ENCODE measurements at places on chromosomes 16 and 17.

DNA sequence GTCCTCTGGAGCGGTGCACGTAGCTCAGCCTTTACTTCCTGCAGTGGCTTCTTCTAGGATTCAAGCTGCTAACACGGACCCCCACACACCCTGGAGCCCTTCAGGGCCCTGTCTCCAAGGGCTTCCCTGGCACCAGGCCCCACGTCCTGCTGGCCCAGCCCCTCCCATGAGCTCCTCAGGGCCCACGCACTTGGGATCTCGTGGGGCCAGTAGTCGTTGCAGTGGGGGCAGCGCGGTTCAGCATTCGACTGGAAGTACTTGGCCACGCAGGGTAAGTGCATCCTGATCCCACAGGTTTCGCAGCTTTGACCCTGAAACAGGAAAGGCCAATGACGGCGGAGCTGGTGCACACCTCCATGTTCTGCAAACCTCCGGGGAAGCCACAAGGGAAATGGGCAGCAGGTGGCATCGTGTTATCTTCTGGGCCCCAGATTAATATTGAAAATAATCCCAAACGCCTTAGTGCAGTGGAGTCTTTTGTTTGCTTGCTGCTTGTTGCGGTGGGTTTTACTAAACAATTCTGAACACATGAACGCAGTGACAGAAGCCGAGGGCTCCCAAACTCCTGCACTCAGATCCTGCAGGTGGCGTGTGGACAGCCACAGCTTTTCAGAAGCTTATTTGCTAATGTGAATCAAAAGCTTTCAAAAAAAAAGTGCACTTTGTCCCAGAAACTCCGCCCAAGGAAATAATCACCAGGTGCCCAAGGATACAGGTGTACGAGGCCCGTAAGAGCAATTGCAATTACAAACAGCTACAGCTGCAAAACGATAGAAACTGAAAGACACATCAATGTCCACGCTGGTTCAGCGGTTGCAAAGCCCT is 22.4 kb downstream of the KDM8 start:
- no peak for DNase-seq

GRCh38 chr17:944266-944826 is 35.2 kb downstream of the NXN start:
- DNase-seq: no peak

- DNase-seq: no peak
Measured at GRCh38 chr17:601244-601925, 113.3 kb downstream of the VPS53 start.

DNA sequence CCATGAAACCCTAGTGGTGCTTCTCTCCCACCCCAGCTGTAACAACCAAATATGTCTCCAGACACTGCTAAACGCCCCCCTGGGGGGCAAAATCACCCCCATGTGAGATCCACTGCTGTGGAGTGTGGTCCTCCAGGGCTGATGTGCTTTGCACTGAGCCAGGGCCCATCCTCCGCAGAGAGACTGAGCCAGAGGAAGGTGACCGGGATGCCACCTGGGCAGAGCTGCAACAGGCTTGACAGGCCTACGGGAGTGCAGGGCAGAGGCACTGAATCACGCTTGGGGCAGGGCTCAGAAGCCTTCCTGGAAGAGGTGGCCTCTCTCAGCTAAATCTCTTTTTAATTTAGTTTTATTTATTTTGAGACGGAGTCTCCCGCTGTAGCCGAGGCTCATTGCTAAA is 4.4 kb downstream of the GJD3 start:
- DNase-seq: no peak

GRCh38 chr17:10166176-10166935 is 32.0 kb downstream of the GAS7 start:
- no peak for DNase-seq

GRCh38 chr16:80103463-80103862 is 437.3 kb upstream of the DYNLRB2 start:
- no peak for DNase-seq

- no peak for DNase-seq
Measured at GRCh38 chr17:74001145-74001544, 202.3 kb upstream of the RPL38 start.

GRCh38 chr16:88754912-88755744 is 29.9 kb downstream of the PIEZO1 start:
- DNase-seq: no peak

GRCh38 chr16:3182608-3183444 is 5.2 kb upstream of the OR1F1 start:
- DNase-seq: no peak

DNA sequence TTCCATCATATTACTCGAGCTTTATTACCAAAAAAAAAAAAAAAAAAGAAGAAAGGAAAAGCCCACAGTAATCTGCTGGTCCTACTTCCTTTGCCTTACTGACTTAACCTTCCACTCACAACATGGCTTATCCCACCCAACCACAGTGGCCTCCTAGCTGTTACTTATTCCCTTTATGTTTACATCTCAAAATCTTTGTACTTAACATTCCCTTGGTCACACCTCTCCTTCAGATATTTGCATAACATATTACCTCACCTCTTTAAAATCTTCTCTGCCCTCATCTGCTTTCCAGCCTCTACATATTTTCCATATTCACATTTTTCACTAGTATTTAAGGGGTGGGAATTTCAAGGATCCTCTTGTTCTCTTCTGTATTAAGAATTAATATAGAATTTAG is 327.0 kb upstream of the TBX2 start:
- DNase-seq: no peak

- DNase-seq: no peak
Measured at GRCh38 chr16:66263973-66264310, 102.5 kb upstream of the CDH5 start.

DNA sequence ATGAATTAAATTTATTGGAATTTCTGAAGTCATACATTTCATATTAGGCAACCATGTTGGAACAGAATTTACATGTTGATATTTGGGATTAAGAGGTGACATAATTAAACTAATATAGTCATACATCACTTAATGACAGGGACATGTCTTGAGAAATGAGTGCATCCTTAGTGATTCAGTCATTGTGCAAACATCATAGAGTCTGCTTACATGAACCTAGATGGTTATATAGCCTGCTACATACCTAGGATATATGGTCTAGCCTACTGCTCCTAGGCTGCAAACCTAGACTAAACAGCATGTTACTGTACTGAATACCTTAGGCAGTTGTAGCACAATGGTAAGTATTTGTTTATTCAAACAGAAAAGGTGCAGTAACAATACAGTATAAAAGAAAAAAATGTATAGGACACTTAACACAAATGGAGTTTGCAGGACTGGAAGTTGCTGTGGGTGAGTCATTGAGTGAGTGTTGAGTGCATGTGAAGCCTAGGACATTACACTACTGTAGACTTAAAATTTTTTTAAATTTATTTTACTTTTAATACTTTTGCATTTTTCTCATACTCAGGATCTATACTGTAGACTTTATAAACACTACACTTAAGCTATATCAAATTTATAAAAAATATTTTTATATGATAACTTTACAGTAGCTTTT is 85.6 kb downstream of the OMG start:
- no peak for DNase-seq

DNA sequence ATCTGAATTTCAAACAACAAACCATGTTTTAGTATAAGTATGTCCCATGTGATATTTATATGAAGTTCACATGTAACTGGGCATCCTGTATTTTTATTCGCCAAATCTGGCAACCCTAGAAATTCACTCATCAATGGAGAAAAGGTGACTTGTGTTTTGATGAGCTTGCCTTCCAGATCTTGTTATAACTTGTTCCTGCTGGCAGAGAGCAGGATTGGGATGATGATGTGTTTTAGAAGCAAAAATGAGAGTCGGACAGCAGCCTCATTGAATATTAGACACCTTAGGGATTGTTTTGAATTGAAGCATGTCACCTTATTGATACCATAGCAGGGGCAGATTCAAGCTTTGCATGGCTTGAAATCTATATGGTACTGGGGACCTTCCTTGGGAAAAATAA is 85.4 kb upstream of the MED13 start:
- DNase-seq: no peak

DNA sequence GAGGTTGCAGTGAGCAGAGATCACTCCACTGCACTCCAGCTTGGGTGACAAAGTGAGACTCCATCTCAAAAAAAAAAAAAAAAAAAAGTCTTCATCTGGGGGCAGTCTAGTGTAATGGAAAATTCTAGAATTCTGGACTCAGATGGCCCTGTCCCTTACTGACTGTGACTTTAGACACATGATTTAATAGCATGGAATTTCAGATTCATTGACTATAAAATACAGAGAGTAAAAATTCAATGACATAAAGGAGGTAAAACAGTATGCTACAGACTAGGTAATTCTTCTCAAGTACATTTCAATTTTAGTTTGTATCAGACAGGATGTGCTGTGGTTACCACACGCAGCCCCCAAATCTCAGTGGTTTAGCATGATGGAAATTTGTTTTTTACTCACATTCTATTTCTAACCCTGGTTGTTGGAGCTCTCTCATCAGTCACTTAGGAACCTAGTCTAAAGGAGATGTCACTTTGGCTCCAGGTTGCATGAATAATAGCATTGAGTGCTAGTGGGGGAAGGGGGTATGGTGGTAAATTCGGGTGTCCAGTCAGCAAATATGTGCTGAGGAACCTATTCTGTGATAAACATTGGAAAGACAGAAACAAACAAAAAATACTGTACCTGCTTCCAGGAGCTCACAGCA is 444.0 kb downstream of the XYLT1 start:
- DNase-seq: no peak

DNA sequence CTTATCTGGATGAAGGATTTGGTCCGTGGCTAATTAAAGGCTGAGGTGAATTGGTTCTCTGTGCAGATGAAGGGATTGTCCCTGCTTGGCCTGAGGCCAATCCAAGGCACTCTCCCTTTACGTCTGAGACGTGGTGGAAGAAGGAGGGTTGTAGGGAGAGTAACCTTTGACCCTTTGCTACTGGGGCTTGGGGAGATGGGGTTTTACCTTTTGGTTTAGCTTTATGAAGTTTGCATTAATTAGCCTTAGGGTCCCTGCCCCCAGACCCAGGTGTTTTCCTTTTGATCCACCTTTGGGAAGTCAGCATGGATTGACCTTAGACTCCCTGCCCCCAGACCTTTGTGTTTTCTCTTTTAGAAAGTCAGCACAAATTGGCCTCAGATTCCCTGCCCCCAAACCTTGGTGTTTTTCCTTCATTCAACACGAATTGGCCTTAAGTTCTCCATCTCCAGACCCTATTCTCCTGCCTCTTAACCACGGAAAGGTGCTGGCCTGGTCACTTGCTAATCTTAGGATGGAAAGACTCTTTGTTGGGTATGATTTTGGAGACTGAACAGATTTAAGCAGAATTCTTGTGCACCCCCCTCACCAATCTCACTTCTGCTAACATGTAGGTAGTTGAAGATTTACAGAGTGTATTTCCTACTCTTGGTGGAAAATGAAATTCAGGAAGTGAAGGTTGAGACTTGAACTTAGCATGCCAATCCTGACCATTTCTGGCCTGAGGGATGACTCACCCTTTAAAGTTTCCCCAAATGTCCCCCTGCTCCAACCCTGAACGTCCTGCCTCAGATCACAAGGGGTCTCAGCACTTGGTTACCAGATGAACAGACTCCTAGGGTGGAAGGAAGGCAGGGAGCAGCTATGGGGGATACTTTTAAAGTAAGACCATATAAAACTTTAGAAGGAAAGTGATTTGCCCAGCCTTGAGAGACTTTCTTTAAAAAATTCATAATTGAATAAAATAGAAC is 23.1 kb upstream of the MMD start:
- no peak for DNase-seq

GRCh38 chr16:560701-561412 is 663 bp downstream of the PRR35 start:
- no peak for DNase-seq

- DNase-seq: no peak
Measured at GRCh38 chr17:19539040-19539399, 5.4 kb downstream of the SLC47A1 start.

DNA sequence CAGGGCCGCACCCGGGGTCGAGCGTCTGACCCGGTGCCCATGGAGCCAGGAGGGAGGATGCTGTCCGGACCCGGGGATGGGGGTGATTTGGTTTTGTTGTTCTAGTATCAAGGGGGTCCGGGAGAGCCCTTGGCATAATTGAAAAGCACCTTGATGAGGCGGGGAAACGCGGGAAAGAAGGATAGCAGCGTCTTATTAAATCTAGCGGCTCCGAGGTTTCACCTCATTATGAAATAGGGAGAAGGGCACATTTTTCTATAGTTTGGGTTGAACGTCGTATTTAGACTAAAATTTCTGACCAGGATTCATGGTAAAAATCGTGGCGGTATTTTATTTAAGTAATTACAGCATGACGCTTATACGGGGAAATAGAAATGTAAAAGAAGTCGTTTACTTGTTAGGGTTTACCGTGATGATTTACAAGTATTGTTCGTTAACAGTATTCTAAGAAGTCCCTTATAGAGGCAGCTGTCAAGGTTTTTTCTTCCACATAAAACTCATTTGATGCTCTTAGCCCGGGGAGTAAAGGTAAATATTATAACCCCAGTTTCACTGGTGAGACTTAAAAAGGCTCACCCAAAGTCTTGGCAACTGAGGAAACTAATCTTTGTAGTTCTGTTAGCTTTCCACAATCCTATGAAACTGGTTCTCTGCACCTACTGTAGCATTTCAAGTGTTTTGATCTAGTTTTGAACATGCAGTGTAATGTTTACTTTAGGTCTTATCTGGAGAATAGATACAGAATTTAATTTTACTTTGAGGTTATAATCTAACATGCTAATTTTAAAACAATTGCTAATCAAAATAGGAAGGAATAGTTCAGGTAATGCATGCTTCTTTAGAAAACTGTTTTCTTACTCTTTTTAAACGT is 756 bp downstream of the LUC7L3 start:
- DNase-seq: no peak

GRCh38 chr17:44795928-44796327 is 34.2 kb downstream of the GJC1 start:
- DNase-seq: no peak

GRCh38 chr16:71675380-71675779 is 49.1 kb downstream of the PHLPP2 start:
- DNase-seq: no peak

- DNase-seq: no peak
Measured at GRCh38 chr17:1558401-1558800, 4.2 kb downstream of the PITPNA start.

DNA sequence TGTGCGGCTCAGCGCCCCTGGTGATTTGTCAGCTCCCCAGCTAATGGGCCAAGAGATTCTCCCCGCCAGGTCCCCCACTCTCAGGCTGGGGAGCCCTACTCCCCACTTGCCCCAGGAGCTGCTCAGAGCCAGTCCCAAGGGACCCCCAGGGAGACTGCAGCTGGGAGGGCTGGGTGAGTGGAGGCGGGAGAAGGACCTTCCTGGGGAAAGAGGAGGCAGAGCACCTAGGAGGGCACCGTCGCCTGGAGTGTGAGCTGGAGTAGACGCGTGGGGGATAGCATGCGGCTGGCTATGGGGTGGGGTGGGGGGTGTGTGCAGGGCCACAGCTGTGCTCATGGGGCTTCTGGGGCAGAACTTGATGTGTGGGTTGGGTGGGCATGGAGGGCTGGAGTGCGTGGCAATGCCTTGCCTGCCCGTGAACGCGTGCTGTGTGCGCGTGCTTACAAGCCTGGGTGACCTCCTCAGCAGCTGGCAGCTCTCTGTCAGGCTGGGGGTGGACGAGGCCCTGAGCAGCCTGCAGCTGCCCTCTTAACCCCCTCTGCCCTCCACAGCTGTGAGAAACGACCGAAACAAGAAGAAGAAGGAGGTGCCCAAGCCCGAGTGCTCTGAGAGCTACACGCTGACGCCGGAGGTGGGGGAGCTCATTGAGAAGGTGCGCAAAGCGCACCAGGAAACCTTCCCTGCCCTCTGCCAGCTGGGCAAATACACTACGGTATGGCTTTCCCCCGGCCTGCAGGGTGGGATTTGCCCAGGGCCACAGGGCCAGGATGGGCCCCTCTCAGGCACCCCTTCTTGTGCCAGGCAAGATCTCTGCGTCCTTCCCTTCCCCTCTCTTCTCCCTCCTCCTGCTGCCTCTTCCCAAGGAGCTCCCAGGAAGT is 12.9 kb downstream of the GJD3 start:
- DNase-seq: no peak
